ENCODE measurements at places on chromosomes 4 and X.

DNA sequence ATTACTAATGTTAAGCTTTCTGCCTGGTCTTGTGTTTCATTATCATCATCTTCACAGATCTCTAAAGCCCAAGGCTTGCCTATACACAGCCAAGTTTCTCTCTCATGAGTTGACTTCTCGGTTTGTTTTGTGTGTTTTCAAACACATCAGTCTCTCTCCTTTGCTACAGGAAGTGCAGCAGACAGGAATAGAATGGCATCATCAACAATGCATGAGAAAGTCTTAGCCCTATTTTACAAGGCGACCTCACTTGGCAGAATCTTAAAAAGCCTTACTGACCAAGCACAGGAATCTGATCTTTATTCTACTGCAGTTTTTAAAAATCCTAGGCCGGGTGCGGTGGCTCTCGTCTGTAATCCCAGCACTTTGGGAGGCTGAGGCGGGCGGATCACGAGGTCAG is 36.8 kb downstream of the CC2D2A start:
- DNase-seq, result no peak

DNA sequence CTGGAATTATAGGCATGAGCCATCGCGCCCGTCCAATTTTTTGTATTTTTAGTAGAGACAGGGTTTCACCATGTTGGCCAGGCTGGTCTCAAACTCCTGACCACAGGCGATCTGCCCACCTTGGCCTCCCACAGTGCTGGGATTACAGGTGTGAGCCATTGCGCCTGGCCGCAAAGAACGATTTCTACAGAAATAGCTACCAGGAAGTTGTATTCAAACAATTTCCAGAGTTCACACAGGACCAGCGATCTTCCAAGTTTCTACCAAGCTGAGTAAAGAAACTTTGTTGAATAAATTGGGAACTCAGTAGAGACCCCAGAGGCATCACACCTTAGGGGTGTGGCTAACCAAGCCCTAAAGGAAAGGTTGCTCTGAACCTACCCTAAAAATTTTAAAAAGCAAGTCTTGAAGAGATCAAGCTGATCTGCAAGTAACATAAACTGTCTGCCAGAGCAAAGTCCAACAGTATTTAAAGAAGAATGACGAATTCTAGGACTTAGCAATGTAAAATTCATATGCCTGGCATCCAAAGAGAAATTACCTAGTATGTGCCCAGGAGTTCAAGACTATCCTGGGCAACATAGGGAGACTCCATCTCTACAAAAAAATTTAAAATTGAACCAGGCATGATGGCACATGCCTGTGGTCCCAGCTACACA is 48.4 kb upstream of the USP9X start:
- no peak for DNase-seq

DNA sequence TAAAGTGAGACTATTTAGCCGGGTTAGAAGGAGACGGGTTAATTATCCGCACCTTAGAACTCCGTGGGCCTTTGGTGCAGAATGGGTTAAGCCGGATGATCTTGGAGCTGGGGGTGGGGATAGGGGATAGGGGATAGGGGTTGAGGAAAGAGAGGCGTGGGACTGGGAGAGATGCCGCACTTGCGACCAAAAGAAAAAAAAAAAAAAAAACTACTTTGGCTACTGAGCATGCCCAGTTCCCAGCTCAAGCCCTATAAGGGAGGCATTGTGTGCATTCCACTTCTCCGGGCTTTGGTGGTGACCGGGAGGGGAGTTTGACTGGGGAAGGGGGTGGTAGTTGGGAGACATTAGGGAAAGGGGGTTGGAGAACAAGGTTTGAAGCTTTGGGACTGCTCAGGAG is at the start of gene SLITRK4:
SLITRK4 (minus strand) TSS at position 187 of the 400 bp plus-strand sequence. CDS start 4,993 bp downstream, outside the sequence.
- peak; percentile 80 for DNase-seq

GRCh38 chrX:97616883-97617530 is 733.3 kb downstream of the RPA4 start:
- DNase-seq, result no peak

- DNase-seq, result no peak
These were observed 98.4 kb downstream of the PHKA2 start for GRCh38 chrX:18885328-18886004.

DNA sequence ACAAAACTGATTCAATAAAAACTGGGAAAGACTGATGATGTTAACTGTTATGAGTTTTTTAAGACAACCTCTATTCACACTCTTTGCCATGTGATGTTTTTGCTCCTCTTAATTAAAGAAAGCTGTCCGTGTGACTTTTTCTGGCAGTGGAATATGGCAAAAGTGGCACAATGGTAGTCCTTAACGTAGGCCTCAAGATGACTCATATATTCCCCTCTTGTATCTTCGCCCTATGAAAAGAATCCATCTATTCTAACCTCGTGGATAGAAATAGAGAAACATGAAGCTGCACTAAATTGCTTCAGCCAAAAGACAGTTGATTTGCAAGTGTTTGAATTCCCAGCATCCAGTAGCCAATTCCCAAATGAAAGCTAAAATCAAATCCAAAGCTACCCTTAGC is 603.8 kb upstream of the PCDH7 start:
- no peak for DNase-seq

- no peak for DNase-seq
These were observed 11.0 kb upstream of the TEX13C start for GRCh38 chrX:125308653-125309052.

DNA sequence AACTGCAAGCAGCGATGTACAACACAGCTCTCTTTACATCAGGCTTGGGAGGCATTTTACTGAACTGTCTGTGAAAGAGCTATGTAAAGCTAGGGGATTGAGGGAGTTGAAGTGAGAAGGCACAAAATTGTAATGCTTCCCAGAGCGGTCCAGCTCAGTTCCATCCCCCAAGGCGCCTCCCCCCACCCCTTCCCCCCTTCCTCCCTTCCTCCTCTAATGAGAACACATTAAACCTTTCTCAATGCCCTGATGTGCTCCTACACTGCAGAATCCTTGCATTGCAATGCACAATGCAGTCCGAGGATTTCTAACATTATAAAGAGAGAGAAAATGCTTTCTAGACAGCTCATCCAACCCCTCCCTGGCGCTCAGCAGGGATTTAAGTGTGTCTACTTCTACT is 73.9 kb downstream of the CXXC4 start:
- peak; percentile 80 for DNase-seq

GRCh38 chrX:150548251-150548650 is 20.2 kb upstream of the MTM1 start:
- DNase-seq, result no peak

GRCh38 chr4:108772402-108772801 is 9.5 kb upstream of the ETNPPL start:
- no peak for DNase-seq

GRCh38 chr4:81257021-81257420 is 42.0 kb upstream of the PRKG2 start:
- DNase-seq, result no peak

DNA sequence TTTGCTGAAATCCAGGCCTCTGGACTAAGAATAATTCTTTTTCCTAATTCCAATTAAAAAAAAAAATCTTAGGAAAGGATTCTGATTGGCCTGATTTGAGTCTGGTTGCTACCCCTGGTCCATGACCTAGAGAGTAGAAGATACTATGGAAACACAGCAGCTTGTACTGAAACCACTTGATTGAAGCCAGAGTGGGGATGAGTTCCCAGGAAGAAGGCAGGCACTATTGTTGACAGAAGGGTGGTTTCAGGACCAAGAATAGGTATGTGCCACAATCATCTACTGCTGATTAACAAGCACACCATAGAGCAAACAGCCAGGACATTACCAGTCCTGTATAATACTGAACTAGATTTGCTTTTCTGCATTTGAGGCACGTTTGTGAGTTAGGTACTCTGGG is 29.6 kb downstream of the STX18 start:
- no peak for DNase-seq

Data from brain (organoid and tissue), 16 donors.